Activated naive CD4-positive, alpha-beta T cell treated with Interleukin-2 at 50 U/mL for 16 hours (primary cell): ENCODE measurements at places on chromosomes 3 and 15.

GRCh38 chr3:146180376-146180775 is 19.4 kb upstream of the PLOD2 start:
- DNase-seq = no peak

- no peak for DNase-seq
These were observed 236.0 kb downstream of the EDEM1 start for GRCh38 chr3:5423523-5423922.

DNA sequence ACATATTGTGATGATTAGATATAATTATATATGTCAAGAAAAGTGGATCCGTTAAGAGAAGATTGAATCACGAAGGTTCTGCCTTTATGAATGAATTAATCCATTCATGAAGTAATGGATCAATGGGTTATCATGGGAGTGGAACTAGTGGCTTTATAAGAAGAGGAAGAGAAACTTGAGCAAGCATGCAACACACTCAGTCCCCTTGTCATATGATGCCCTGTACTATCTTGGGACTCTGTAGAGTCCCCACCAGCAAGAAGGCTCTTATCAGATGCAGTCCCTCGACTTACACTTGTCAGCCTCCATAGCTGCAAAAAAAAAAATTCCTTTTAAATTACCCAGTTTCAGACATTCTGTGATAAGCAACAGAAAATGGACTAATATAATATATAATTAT is 301.9 kb downstream of the RAP2B start:
- no peak for DNase-seq

GRCh38 chr3:101803173-101803782 is 24.3 kb downstream of the NXPE3 start:
- DNase-seq = peak; percentile 42

GRCh38 chr3:33231756-33232465 is 13.3 kb upstream of the SUSD5 start:
- no peak for DNase-seq
